ENCODE measurements at places on chromosomes 5 and 9.

- no peak for DNase-seq
Observed at GRCh38 chr5:60672693-60673264, 27.2 kb downstream of the DEPDC1B start.

DNA sequence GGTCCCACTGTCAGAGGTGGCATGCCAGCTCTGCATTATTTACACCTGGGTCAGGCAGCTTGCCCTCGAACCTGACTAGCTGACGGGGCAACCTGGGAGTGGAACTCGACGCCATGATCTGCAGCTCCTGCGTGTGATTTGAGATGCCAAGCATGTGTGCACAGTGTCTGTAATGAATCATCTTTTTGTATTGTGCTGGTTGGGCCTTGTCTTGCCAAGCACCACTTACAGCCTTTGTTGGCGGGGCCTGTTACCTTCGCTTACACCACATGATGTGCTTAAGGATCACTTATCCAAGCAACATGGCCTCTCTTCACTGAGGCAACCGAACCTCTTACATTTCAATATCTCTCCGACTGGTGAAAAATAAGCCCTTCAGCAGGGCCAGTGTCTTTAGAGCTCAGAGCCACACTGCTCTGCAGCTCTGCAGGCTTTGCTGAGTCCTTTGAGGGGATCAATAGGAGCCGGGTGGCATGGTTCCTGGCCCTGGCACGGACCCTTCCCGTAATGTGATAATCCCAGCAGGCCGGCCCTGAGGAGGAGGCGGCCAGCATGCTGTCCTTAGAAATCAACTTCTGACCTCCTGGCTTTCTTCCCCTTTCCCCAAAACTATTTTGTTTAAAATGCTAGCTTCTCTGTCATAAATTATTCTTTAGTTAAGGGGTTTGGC, 297.7 kb upstream of the CD180 start:
- no peak for DNase-seq

DNA sequence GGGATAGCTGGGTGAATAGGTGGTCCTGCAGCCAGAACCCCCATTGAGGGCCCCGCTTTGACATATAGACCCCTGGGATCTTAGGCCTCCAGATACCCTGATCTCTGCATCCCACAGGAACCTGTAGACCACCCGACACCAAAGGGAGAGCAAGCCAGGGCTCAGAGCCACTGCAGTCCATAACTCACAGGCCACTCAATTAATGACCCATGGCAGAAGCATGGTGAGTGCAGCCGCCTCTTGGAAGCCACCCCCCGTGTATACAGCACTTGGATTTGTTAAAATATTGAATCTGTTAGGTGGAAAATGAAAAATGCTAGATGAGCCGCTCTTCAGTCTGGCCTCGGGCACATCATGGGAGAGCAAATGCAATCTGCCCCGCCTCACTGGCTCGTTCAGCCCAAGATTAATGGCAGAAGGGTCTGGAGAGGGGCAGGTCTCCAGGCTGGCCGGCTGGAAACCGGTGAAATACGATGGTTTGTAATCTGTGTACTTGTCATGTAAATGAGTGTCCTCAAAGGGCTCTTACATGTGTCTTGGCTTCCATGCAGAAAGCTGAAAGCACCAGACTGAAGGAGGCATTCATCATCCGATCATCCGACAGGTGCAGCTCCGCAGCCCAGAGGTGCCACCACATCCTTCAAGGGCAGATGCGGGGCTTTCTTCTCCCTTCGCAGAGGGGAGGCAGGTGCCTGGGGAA, 111.3 kb downstream of the OLFM1 start:
- DNase-seq: no peak

DNA sequence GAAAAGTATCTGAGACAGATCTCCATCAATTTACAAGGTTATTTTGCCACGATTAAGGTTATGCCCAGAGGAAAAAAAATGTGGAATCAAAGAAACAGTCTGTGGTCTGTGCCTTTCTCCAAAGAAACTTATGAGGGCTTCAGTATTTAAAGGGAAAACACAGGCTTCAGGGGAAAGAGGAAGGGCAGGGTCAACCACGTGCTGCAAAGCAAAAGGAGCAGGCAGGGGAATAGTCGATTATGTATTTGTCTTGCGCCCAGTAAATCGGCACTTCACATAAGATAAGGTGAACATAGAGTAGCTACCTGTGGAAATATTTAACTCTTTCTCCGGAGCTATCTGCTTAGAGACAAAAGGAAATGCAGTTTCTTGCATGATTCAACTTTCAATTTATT, 343.7 kb downstream of the RAB3C start:
- no peak for DNase-seq

GRCh38 chr5:36657563-36657995, 51.2 kb downstream of the SLC1A3 start:
- peak; percentile 24 for DNase-seq

GRCh38 chr9:91059713-91060112, 258.1 kb downstream of the SYK start:
- no peak for DNase-seq

GRCh38 chr5:160649304-160649703, 202.7 kb downstream of the ATP10B start:
- DNase-seq: no peak

GRCh38 chr9:109855540-109855939, 75.5 kb downstream of the PALM2AKAP2 start:
- DNase-seq: no peak

DNA sequence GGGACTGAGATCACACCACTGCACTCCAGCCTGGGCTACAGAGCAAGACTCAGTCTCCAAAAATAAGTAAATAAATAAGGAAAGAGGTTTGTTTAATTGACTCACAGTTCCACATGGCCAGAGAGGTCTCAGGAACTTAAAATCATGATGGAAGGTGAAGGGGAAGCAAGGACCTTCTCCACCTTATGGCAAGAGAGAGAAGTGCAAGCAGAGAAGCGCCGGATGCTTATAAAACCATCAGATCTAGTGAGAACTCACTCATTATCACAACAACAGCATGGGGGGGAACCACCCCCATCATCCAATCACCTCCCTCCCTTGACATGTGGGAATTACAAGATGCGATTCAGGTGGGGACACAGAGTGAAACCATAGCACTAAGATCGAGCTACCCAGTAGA, 22.8 kb upstream of the RGMB start:
- DNase-seq: no peak

- DNase-seq: no peak
Observed at GRCh38 chr5:170809551-170809950, 26.0 kb downstream of the GABRP start.

GRCh38 chr9:78295177-78295575, 1.7 kb upstream of the PSAT1 start:
- no peak for DNase-seq

DNA sequence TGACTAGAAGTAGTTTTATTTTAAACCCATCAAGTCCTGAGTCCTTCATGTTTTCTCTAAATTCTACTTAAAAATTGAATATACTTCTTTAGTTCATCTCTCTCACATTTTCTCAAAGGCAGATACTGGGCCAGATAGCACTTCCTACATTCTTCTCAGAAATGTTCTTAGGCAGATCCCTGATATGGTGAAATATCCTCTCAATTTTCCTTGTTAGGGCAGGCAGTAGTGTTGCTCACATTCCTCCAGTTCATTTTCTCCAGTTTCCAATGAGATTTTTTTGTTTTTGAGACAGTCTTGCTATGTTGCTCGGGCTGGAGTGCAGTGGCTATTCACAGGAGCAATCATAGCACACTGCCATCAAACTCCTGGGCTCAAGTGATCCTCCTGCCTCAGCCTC, 5.7 kb downstream of the GCNT1 start:
- DNase-seq: no peak

DNA sequence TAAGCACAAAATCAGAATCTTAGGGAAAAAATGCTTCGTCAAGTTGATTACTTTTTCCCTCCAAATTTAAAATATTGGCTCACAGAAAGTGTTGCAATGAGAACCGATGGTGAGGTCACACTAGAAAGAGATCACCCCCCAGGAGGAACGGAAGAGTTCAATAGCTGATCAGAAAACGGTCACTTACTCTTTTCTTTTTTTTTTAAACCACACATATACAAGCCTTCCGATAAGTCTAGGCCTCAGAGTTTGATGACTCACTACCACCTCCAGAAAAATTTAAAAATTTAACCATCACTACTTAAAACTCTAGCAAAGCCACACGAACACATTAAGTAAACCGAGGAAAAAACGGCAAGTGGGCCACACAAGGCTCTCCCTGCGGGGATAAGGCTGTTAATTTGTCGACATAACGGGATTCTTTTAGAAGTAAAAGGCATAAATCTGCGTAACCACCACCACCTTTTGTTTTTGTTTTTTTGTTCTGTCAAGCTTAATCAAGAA, 1.2 kb downstream of the SURF4 start:
- peak; percentile 45 for DNase-seq

DNA sequence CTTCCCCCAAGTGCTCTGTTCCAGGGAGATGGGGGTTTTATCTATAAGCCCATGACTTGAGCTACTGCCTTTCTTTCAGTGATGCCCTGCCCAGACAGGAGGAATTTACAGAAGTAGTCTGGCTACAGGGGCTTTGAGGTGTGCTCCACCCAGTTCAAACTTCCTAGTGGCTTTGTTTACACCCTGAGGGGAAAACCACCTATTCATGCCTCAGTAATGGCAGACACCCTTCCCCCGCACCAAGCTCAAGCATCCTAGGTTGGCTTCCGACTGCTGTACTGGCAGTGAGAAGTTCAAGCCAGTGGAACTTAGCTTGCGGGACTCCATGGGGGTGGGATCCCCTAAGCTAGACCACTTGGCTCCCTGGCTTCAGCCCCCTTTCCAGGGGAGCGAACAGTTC, 154.6 kb downstream of the IZUMO3 start:
- no peak for DNase-seq

- no peak for DNase-seq
Observed at GRCh38 chr9:77018058-77018968, 1.1 kb upstream of the FOXB2 start.

GRCh38 chr9:109974918-109975276, 194.9 kb downstream of the PALM2AKAP2 start:
- no peak for DNase-seq

DNA sequence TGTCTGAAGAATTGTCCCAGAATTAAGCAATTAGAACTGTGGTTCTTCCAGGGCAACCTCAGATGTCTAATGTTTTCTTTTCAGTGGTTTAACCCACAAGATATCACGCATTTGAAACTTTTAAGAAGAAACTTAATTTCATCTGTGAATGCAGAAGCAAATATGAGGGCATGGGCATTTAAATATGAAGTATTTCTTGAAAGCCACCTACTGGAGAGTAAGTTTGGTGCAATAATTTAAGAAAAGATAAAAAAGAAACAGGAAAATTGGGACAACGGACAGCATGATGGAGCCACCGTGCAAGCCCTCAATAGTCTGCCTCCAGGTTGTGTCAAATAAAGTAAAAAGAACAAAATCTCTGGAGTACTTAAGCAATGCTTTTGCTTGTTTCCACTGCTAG, 1.2 kb upstream of the CAPSL start:
- DNase-seq: no peak

- no peak for DNase-seq
Observed at GRCh38 chr5:77558266-77558665, 66.2 kb upstream of the WDR41 start.

- DNase-seq: no peak
Observed at GRCh38 chr5:38295751-38296150, 37.4 kb downstream of the EGFLAM start.

DNA sequence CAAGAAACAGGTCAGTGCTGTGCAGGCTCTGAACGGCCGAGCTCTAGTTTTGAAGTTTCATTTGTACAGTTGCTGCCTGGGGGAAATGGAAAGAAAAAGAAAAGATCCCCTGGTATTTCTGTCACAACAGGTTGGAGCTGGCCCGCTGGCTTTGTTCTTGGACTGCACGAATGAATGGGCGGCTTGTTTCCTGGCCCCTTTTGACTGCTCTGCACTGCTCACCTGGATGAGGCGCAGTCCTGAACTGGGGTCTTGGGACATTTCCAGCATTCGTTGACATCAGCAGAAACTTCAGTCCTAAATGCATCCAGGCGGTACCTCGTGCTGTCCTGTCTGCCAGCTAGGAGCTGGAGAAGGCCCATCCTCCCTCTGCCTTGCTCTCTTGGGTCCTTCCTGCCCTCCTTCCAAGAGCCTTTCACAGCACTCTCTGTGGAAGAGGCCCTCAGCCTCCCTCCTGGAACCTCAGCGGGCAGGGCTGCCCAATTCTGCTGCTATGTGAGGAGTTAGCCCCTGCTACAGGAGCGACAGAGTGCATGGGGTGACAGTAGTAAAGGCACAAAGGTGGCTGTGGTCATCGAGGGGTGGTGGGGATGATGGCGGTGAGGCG, 189.2 kb downstream of the FSTL4 start:
- DNase-seq: no peak

- DNase-seq: peak; percentile 28
Observed at GRCh38 chr9:97412626-97413385, 910 bp downstream of the TDRD7 start.

DNA sequence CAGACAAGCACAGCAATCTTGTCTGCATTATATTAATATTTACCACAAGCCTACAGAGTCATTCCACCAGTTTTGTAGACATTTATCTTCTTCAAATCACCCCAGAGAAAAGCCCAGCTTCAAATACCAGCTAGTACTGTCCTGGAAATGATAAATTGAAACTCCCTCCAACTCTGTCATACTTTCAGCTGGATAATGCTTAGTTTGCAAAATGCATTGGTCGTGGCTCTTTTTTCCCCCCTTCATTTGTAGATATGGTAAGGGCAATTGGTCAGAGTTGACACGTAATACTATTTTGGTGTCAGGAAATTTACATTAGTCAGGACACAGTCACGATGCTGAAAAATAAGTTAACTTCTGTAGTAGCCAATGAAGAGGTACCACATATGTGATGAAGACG, 21.2 kb downstream of the HMHB1 start:
- no peak for DNase-seq

GRCh38 chr5:74094096-74094781, 468.2 kb downstream of the ARHGEF28 start:
- DNase-seq: no peak

GRCh38 chr9:124248960-124249359, 8.8 kb upstream of the NEK6 start:
- DNase-seq: no peak
